ENCODE measurements at places on chromosomes 5 and 9.

GRCh38 chr5:57324861-57325260, 151.0 kb downstream of the GPBP1 start:
- H3K36me3 ChIP-seq, result no peaks in the 10 kb centered on the region
- no peaks in the 10 kb centered on the region for H3K4me1 ChIP-seq
- DNase-seq, result no peak
- H3K27me3 ChIP-seq, result no peaks in the 10 kb centered on the region
- H3K4me3 ChIP-seq, result no peak overlapping the region

GRCh38 chr5:64518793-64519192, 13.0 kb downstream of the RGS7BP start:
- no peaks in the 10 kb centered on the region for H3K36me3 ChIP-seq
- no peaks in the 10 kb centered on the region for H3K27me3 ChIP-seq
- H3K4me1 ChIP-seq, result no peaks in the 10 kb centered on the region

DNA sequence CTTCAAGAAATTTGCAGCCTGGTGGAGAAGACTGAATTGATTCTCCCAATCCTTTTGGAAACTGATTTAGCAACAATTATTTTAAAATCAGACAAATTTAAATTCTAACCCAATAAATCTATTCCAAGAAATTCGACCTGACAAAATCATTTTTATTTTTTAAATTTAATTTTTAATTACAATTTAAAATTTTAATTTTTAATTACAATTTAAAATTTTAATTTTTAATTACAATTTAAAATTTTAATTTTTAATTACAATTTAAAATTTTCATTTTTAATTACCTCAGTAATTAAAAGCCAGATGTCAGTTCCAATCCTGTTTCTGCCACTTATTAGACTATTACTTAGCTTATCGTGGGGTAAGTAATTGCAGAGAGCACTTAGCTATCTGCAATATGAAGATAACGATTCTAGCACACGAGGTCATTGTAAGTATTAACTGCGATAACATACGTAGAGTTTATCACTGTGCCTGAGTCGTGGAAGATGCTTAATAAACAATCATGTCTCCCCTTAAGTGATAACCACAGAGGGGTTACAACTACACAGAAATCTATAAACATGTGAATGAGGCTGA, 346.4 kb upstream of the SLC24A2 start:
- H3K4me1 ChIP-seq, result no peaks in the 10 kb centered on the region
- H3K27me3 ChIP-seq, result no peaks in the 10 kb centered on the region
- DNase-seq, result no peak
- H3K36me3 ChIP-seq, result no peaks in the 10 kb centered on the region
- no peak overlapping the region for H3K4me3 ChIP-seq
- no peak overlapping the region for H3K27ac ChIP-seq

DNA sequence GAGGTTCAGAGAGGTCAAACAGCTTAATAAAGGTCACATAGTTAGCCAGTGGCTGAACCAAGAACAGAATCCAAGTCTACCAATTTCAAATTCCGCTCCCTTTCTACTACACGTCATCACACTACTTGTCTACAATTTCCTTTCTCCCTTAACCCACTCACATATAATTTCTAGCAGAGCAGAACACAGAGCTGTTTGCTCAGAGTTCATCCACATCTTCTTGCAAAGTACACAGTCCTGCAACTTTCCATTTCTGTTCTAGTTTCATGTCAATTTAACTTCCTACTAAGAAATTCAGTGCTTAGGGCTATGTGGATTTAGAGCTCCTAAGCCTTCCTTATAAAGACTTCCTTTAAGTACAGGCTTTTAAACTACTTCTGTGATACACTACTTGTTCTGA, 61.3 kb downstream of the MEGF9 start:
- no peak for DNase-seq
- no peaks in the 10 kb centered on the region for H3K36me3 ChIP-seq
- H3K27me3 ChIP-seq, result no peaks in the 10 kb centered on the region
- no peak overlapping the region for H3K4me3 ChIP-seq
- H3K27ac ChIP-seq, result no peak overlapping the region
- no peaks in the 10 kb centered on the region for H3K4me1 ChIP-seq

DNA sequence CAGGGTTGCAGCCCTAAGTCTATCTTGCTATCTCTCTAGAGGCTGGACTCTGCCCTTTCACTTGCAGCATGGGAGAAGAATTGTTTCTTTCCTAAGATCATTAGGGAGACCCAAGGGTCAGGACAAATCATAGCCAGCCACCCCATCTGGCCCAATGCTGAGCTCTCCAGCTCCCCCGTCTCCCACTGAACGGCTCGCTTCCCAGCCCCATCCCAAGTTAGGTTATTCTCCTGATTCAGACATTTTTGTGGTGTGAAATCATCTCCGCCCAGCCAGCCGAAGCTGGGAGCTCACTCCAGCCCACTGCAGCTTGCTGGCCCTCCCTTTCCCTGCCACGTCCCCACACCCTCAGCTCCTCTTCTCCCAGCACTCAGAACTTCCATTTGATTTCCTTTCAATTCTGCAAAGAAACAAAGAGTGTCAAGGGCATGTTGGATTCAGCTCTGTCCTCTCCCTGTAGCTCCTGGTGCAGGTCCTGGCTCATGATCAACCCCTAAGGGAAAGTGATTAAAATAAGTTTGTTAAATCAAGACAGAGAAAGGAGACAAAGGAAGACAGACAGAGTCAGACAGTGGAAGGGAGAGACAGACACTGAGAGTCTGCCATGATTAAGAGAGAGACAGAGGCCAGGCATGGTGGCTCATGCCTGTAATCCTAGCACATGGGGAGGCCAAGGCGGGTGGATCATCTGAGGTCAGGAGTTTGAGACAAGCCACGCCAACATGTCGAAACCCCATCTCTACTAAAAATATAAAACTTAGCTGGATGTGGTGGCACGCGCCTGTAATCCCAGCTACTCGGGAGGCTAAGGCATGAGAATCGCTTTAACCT, 12.6 kb upstream of the SPARC start:
- no peak overlapping the region for H3K4me3 ChIP-seq
- no peaks in the 10 kb centered on the region for H3K27me3 ChIP-seq
- no peak overlapping the region for H3K27ac ChIP-seq
- H3K4me1 ChIP-seq, result peaks cover 7% of the 10 kb centered on the region

DNA sequence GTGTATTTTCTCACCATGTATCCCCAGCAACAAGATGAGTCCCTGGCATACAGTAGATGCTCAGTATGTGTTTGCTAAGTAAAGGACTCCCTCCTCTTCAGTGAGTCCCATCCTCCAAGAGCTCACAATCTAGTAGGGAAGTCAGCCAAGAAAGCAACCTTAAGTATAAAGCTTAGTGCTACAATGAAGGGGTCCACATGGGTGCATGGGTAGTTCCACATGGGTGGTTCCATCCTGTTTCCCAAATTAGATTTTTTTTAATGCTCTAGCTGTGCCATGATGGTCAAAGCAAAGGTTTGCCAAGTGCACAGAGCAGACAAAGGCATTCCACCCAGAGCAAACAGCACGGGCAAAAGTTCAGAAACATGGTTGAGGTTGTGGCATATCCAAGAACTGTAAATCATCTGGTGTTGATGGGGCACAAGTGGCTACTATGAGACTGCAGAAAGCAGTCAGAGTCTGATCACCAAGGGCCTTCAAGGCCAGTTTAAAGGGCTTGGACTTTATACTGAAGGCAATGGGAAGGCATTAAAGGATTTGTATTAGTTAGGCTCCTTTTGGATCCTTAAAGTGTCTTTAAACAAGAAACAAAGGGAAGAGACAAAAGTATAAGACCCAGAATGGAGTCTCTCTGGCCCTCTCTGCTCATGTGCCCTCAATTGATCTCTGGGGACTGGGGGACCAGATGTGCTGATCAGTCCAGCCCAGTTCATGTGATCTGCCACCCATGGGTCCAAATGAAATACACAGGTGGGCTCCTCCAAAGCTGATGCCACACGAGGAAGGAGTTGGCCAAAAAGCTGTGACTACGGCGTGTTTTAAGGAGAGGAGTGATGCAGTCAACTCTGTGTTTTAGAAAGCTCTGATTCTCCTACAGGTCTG, 9.0 kb upstream of the CPLX2 start:
- no peak overlapping the region for H3K27ac ChIP-seq
- no peaks in the 10 kb centered on the region for H3K36me3 ChIP-seq
- no peaks in the 10 kb centered on the region for H3K4me1 ChIP-seq
- H3K27me3 ChIP-seq, result no peaks in the 10 kb centered on the region

DNA sequence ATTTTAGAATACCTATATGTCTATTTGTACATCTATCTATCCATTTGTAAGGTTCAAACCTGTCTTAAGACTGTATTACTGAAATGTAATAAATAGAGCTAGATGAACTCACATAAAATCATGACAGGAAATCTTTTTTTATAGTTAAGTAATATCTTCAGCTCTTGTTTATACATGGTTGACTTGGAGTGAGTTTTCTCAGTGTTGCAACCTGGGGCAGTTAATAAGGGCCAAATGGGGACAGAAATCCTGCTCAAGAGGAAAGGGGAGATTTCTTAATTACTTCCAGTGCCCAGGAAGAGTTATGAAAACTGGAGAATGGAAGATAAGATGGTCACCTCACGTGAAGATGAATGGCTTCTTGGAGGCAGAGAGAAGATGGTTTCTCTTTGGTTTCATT, 265.1 kb upstream of the FBXL7 start:
- no peak overlapping the region for H3K4me3 ChIP-seq
- no peak for DNase-seq
- no peaks in the 10 kb centered on the region for H3K4me1 ChIP-seq
- H3K27ac ChIP-seq, result no peak overlapping the region

- no peak overlapping the region for H3K27ac ChIP-seq
- H3K27me3 ChIP-seq, result no peaks in the 10 kb centered on the region
- H3K4me1 ChIP-seq, result no peaks in the 10 kb centered on the region
- no peak for DNase-seq
Observed at GRCh38 chr9:81804306-81804705, 115.0 kb upstream of the TLE1 start.

DNA sequence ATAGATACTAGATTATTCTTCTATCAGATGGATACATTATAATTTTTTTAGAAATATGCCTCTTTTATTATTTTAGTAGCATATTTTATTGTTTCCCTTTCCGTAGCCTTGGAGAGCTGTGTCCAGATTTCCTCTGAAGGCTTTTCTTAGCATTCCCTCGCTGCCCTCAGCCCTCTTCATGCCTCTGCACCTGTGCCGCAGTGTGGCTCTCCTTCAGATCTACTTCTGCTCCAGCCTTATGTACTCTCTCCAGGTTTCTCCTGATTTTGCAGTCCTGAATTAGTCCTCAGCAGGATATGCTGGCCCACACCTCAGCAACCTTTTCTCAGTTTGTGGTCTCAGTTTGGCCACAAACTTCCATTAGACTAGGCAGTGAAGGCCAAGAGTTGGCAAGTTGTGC, 1052.0 kb downstream of the TAF11L14 start:
- no peak for DNase-seq
- no peak overlapping the region for H3K4me3 ChIP-seq
- H3K27me3 ChIP-seq, result no peaks in the 10 kb centered on the region
- no peak overlapping the region for H3K27ac ChIP-seq
